ENCODE measurements at places on chromosomes 6 and 20.

DNA sequence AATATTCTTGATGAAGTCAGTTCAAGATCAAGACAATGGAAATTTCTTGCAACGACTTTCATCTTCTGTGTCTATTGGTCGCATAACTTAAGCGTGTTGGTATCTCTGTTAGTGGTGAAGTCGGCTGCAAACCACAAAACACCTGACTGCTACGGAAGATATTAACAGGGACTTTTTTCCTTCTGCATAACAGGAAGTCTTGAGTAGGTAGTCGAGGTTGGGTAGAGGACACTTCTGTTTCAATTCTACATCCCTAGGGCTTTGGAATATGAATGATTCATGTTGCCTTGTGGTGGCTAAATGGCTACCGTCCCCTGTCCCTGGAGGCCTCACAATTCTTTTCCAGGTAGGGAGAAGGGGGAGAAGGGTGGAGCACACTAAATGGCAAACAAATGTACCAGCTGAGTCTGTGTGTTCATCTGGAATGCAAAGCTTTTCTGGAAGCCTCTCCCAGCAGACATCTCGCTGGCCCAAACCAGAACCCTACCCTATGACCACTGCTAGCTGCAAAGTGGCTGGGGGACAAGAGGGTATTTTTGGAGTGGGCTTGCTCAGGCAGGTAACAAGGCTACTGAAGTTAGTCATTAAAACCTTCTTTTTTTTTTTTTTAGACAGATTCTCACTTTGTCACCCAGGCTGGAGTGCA lies 34.6 kb upstream of the NKX2-2 start:
- peak; percentile 19 for DNase-seq

- no peak for DNase-seq
Measured at GRCh38 chr6:95804847-95805541, 210.8 kb upstream of the FUT9 start.

- no peak for DNase-seq
Measured at GRCh38 chr6:44035621-44036020, 91.6 kb downstream of the MRPL14 start.

- no peak for DNase-seq
Measured at GRCh38 chr6:27672113-27672799, 199.4 kb upstream of the ZNF184 start.

GRCh38 chr20:32887492-32887891 lies 28.8 kb downstream of the EFCAB8 start:
- DNase-seq, result no peak

DNA sequence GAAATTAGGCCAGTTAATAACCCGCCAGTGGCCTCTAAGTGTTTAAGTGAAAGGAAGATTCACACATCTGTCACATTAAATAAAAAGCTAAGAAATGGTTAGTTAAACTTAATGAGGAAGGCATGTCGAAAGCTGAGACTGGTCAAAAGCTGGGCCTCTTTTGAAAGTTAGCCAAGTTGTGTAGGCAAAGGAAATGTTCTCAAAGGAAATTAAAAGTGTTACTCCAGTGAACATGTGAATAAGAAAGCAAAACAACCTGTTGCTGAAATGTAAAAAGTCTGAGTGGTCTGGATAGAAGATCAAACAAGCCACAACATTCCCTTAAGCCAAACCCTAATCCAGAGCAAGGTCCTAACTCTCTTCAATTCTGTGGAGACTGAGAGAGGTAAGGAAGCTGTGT lies 10.9 kb upstream of the MTRF1L start:
- DNase-seq, result no peak

GRCh38 chr6:27684264-27685211 lies 211.6 kb upstream of the ZNF184 start:
- no peak for DNase-seq

- DNase-seq, result no peak
Measured at GRCh38 chr6:132058975-132059374, 107.8 kb upstream of the CCN2 start.

GRCh38 chr6:81480139-81480538 lies 272.3 kb downstream of the TENT5A start:
- DNase-seq, result no peak

GRCh38 chr6:27237089-27237803 lies 10.3 kb upstream of the PRSS16 start:
- no peak for DNase-seq

DNA sequence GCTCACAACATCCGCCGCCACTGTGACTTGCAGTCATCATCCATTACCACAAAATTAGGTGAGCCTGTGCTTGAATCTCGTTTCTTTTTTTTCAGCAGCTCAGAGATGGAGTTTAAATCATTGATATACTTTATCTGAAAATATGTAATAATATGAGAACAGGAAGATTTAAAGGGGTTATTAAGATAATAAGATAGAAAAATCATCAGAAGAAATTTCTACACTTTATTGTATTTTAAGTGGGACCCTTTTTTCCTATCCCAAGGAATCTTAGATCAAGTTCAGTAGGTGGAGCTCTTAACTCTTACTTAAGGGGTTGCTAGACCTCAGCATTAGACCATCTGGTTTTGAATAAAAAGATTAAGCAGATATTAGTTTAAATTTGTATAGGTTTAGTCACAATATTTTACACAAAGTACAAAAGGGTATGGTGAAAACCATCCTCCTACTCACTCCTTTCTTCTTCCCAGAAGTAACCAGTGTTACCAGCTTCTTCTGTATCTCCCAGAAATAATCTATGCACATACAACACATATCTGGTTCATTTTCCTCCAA lies 9.4 kb upstream of the NCOA7 start:
- no peak for DNase-seq

All from stimulated activated CD4-positive, alpha-beta T cell treated with anti-CD3 and anti-CD28 coated beads, TNF-alpha, amount 100 ng/mL, for 4 hours (primary cell).